ENCODE measurements at places on chromosomes 1 and 21.

DNA sequence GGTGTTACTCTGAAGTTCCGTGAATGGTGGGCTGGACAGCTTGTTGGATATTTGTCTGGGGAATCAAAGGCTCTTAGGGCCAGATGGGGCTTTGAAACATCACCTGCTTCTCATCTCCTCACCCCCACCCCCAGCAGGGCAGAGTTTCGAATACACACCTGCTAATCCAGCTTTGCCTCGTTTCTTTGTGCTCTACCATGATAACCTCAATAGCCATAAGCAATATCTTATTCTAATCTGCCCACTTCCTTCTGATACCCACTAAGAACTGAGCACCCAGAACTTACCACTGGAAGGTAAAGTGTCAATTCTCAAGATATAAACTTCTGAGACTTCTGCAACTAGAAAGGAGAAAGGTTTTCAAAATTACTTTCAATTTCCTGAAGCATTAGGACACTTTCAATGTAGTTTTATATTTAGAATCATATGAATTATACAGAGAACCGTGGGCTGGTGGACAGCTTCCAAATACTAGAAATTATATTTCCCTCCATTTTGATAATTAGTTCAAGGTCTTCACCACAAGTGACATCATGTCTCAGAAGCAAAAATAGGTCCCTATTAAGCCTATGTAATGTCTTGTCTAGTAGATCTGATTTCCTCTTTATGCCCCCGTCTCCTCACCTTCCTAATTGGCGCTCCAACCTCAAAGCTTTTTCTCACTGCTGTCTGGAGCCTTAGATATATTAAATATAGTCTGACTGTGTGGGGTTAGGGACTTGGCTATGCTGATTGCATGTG, 64.4 kb upstream of the NEK2 start:
- DNase-seq: peak; percentile 6

DNA sequence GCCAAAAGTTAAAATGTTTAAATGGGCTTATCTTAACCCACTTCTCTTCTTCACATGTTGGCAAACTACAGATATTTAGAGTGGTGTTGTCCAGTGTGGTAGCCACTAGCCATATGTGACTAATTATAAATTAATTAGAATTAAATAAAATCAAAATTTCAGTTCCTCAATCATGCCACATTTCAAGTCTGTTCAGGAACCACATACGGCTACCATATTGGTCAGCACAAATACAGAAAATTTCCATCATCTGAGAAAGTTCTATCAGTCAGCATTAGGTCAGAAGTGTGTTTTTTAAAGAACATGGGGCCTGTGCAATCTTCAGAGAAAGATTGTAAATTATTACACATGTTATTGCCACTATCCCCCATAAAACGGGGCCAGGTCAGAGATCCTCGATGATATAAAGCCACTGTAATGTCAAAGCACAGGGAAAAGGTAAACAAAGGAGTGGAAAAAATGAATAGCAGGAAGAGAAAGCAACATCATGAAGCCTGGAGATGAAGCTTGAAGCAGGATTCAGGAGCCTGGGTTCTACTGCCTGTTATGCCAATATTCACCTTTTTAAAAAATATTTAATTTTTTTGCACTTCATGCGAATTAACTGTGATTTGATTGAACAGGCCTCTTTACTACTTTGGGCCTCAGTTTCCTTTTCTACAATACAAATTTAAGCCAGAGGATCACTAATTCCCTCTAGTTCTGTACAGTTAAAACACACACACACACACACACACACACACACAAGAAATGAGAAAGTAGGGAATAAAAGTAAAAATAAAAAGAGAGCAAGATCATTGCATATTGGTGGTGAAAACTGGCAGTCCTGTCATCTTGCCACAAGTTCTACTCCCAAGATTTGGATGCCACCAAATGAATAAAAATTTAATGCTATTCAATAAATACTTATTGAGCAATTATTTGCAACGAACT, 2.3 kb downstream of the RSBN1 start:
- DNase-seq: no peak

- peak; percentile 80 for DNase-seq
Observed at GRCh38 chr1:198641501-198641900, 2.7 kb downstream of the PTPRC start.

- DNase-seq: no peak
Observed at GRCh38 chr1:160829766-160830165, 32.9 kb downstream of the CD244 start.

- no peak for DNase-seq
Observed at GRCh38 chr1:28913786-28914227, 562 bp upstream of the EPB41 start.

DNA sequence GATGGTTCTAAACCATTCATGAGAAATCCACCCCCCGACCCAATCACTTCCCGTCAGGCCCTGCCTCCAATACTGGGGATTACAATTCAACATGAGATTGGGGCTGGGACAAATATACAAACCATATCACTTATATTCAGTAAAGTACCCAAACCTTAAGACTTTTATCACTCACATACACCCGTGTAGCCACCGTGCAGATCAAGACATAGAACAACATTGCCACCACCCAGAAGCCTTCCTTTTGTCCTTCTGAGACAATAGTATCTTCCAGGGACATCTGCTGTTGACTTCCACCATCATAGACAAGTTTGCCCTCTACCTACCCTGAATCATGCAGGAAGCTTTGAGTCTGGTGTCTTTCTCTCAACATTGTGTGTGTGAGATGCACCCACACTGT, 37.5 kb downstream of the CLIC6 start:
- no peak for DNase-seq

GRCh38 chr1:200901796-200902444, 7.2 kb downstream of the INAVA start:
- DNase-seq: no peak

- DNase-seq: no peak
Observed at GRCh38 chr1:186682736-186683135, 2.5 kb upstream of the PTGS2 start.

GRCh38 chr1:37323486-37324377, 150.6 kb upstream of the ZC3H12A start:
- peak; percentile 3 for DNase-seq

- no peak for DNase-seq
Observed at GRCh38 chr21:27314131-27314530, 347.2 kb upstream of the ADAMTS5 start.

DNA sequence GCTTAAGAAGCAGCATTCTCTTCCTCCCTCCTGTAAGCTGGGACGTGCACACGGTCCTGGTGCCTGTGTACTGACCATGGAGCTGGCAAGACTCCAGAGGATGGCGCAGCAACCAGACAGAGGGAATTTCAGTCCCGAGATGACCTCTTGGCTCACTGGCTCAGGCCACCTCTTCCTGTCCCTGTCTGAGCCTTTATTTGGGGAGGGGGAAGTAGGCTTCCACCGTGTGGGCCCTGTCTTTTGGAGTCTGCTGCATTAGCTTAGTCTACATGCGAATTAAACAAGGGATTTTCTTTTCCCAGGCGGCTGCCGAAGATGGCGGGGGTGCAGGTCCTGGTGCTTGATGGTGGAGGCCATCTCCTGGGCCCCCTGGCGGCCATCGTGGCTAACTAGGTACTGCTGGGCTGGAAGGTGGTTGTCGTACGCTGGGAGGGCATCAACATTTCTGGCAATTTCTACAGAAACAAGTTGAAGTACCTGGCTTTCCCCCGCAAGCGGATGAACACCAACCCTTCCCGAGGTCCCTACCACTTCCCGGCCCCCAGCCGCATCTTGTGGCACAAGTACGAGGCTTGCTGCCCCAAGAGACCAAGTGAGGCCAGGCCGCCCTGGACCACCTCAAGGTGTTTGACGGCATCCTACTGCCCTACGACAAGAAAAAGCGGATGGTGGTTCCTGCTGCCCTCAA, 10.2 kb downstream of the IL24 start:
- no peak for DNase-seq

DNA sequence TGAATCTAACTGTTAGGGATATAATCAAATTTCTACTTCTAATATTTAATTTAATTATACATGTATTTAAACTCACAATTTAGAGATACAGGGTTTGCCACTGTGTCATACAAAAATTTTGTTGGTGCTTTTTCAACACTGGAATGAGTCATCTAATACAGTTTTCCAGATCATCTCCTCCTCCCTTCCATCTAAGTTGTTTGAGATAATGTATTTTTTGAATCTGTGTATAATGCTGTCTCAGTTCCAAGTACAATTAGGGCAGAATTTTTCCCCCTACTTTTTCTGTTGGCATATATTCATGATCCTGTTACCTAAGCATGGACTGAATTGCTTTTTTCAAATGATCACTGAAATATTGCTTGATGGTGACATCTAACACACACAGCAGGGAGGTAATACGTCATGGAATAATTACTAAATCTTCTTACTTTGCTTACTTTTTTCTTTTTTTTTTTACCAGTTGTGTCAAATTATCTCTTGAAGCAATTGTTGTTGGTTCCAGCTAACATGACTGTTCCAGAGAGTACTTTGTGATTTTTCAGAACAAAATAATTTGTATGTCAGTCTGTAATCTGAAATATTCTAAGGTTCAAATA, 146.0 kb downstream of the MAGI3 start:
- DNase-seq: no peak

DNA sequence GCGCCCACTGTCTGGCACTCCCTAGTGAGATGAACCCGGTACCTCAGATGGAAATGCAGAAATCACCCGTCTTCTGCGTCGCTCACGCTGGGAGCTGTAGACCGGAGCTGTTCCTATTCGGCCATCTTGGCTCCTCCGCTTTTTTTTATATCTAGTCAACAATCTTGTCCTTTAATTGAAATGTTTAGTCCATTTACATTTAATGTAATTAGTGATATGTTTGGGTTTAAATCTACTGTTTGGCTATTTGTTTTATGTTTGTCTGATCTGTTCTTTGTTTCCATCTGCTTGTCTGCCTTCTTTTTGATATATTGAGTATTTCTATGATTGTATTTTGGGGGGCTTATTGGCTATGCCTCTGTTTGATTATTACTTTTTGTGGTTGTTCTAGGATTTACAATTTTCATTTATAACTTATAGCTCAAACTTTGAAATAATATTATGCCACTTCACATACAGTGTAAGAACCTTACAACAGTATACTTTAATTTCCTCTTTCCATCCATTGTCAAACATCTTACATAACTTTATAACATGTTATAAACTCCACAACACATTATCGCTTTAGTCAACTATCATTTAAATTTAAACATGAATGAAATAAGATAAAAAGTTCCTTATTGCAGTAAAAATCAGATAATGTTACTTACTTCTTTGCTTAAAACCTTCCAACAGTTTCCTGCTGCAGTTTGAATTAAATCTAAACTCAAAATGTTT, 16.5 kb upstream of the RYR2 start:
- no peak for DNase-seq

Measured in CD4-positive, alpha-beta T cell treated with Interleukin-15 for 4 hours (primary cell).